ENCODE measurements at places on chromosomes 16 and 17.

DNA sequence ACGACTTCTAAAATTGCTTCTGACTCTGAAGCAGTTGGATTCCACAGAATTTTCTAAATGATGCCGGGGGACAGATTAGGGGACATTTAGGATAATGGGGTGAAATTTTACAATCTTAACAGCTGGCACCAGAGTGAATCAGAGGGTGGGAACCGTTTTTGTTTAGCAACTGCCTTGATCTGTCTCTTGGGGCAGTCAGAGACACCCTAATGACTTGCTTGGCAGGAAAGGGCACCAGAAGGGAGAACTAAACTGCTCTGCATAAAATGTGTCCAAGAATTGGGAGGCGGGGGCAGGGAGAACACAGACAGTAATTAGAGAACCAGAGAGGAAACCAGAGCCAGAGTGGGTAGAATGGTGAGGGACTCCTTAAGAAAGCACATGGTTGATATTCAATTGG is 6.1 kb upstream of the ABCC12 start:
- DNase-seq = no peak

DNA sequence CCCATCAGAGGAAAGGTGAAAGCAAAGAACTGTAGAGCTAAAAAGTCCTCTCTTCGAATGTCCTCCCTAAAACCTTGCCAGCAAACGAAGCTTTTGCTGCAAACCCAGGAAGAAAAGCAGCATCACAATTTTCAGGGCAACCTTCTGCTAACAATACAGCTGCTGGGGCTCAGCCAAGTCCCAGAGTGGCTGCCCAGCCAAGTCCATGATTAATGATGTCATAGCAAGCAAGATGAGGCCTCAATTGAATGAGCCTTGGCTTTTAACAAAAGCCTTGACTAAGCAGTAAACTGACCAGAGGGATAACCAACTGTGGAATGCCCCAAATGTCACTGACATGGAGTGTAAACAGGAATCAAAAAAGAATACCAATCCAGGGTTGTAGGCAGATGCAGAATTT is 342.7 kb downstream of the PMP22 start:
- no peak for DNase-seq

DNA sequence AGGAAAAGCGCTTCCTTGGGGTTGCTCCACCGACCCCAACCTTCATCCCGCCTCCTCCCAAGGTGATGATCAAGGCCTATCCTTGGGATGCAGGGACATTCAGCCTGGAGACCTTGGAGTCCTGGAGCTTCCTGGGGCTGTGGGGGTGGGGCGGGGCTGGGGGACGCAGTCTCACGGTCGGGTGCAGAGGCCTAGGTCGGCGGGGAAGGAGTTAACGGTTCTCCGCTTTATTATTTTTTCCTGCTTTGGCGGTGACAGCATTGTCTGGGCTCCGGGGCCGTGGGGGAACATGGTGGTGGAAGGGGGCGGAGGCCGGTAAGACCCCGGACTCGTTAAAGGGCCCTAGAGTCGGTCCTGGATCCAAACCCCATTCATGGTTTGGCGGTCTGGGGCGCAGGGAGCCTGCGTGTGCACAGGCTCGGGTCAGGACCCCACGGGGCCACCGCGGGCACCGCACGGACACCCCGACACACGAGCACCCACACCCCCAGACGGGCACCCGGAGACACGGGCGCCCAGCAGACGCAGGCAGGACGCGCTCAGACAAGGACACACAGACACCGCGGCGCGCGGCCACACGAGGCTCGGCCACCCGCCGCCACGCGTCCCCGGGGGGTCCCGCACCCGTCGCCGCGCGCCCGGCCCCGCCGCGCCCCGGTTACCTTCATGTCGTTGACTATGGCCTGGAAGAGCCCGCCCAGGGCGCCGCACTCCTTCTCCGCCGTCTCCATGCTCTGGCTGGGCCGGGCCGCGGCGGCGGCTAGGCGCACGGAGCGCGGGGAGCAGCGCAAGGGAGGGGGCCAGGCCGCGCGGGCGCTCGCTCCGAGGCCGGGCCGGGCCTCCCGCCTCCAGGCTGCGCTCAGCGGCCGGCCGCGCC is 554 bp downstream of the MTSS2 start:
- DNase-seq = no peak

- DNase-seq = no peak
Measured at GRCh38 chr16:86200722-86201121, 301.8 kb downstream of the IRF8 start.

- DNase-seq = no peak
Measured at GRCh38 chr16:84854759-84855158, 35.0 kb downstream of the CRISPLD2 start.

DNA sequence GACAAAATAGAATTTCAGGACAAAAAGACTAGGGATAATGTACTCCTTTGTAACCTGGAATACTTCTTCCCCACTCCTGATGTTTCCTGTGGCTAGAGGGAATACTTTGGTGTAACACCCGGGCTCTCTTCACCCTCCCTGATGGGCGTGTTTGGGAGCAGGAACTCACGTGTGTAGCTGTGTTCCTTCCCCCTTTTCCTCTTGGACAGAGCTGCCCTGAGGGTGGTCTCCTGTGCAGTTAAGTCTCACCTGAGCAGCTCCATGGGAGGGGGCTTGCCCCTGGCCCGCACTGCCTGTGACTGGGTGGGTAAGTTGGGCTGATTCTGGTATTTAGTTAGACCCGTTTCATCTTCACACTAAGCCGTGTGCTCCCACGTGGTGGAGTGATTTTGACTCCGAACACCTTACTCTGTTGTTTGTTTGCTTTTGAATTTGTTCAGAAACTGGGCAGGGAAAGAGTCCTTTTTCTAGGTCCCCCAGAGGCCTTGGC is 87.9 kb downstream of the OR1D5 start:
- DNase-seq = no peak

Data from activated CD8-positive, alpha-beta memory T cell treated with anti-CD3 and anti-CD28 coated beads, Interleukin-2, amount 50 U/mL, for 4 hours (primary cell).